Activated CD4-positive, alpha-beta T cell treated with anti-CD3 and anti-CD28 coated beads, Interleukin-2, amount 50 U/mL, for 24 hours (primary cell): ENCODE measurements at places on chromosomes 6 and 20.

DNA sequence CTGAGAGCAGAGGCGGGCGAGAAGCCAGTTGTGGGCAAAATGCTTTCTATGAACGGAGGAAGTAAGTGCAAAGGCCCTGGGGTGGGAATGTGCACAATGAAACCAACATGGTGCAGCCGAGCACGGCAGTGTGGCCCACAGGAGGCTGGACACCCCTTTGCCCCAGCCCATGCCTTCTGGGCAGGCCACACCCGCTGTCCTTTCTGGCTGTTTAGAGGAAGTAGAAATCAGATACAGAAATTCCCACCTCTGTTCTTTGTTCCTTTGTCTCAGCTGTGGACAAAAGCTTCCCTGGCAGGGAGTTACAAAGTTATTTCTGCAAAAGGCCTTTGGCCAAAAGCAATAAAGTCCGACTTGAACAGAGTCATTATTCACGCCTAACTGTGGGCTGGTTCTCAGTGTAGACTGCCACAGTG lies 11.9 kb downstream of the SULF2 start:
- DNase-seq = no peak

DNA sequence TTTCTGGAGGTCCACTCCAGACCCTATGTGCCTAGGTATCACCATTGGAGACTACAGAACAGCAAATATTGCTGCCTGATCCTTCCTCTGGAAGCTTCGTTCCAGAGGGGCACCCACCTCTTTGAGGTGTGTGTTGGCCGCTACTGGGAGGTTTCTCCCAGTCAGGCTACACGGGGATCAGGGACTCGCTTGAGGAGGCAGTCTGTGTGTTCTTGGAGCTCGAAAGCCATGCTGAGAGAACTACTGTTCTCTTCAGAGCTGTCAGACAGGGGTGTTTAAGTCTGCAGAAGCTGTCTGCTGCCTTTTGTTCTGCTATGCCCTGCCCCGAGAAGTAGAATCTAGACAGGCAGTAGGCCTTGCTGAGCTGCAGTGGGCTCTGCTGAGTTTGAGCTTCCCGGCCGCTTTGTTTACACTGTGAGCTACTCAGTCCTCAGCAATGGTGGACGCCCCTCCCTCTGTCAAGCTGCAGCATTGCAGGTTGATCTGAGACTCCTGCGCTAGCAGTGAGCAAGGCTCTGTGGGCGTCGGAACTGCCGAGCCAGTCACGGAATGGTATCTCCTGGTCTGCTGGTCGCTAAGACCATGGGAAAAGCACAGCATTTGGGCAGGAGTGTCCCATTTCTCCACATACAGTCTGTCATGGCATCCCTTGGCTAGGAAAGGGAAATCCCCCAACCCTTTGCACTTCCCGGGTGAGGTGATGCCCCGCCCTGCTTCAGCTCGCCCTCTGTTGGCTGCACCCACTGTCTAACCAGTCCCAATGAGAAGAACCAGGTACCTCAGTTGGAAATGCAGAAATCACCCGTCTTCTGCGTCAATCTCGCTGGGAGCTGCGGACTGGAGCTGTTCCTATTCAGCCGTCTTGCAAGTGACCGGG lies 32.5 kb upstream of the ASCC3 start:
- no peak for DNase-seq

- no peak for DNase-seq
Measured at GRCh38 chr6:73382462-73383113, 12.0 kb upstream of the DDX43 start.

GRCh38 chr20:10843146-10843711 lies 169.4 kb upstream of the JAG1 start:
- no peak for DNase-seq

DNA sequence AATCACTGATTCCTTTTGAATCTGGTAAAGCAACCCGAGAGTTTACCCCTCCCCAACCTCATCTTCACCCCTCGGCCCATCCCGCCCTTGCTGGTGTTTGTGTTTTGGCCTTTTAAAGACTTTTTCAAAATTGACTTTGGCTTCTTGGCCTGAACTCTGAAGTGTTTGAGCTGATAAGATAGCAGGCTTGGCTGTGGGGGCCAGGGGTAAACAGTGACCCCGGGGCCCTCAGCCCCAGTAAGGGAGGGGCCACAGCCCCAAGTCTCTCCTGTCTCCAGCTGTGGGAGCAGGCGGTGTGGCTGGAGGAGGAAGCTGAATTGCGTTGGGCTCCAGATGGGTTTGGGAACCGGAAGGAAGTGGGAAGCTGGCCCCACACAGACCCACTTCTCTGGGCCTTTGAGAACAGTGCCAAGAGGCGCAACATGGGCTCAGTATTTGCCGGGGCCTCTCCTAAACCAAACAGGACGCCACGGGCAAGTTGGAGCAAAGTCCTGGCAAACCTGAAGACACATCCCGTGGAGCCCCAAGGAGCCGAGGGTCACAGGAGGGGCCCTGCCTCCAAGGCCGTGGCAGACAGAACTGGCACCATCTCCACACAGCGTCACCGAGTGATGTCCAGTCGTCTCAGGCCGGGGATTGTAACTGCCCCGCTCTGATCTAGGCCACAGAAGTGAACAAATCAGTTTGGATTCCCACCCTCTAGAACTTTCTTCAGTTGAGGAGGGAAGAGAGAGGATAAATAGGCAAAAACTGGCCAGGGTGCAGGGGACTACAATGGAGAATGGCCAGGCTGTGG lies 54.3 kb upstream of the PTPN1 start:
- no peak for DNase-seq
